Epithelial cell of esophagus (primary cell): ENCODE measurements at places on chromosomes 6 and 20.

DNA sequence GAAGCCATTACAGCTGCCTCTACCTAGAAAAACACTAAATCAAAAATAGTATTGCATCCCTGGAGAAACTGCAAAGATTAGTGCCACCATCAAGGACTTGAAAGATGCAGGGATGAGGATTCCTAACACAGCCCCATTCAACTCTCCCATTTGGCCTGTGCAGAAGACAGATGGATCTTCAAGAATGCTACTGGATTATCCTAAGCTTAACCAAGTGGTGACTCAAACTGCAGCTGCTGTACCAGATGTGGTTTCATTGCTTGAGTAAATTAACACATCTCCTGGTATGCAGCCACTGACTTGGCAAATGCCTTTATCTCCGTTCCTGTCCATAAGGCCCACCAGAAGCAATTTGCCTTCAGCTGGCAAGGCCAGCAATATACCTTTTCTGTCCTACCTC lies 117.4 kb downstream of the TBC1D32 start:
- peak; percentile 6 for DNase-seq

- no peak for DNase-seq
These were observed 542 bp upstream of the AFG1L start for GRCh38 chr6:108294297-108294726.

DNA sequence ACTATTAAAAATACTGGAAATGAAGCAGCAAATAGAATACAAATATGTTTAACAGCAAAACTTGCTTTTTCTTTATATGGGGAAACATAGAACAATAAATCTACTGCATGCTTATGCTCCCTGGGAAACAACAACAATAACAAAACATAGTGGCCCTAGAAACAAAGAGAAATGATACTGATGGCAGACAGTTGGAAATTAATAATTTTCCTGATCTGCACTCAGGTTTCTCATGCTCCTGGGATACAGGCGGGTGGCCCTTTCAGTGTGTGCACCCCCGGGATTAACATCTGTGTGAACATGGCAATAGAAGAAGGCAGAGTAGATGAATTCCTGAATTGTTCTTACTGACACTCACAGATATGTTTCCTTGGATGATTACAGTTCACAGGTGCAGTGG lies 209.2 kb upstream of the TBX18 start:
- DNase-seq = no peak

- DNase-seq = no peak
These were observed 18.9 kb downstream of the NEDD9 start for GRCh38 chr6:11213422-11214021.

- no peak for DNase-seq
These were observed 45.2 kb downstream of the PLAGL2 start for GRCh38 chr20:32162351-32162750.

- peak; percentile 13 for DNase-seq
These were observed 407.6 kb upstream of the MANEA start for GRCh38 chr6:95169775-95170174.

DNA sequence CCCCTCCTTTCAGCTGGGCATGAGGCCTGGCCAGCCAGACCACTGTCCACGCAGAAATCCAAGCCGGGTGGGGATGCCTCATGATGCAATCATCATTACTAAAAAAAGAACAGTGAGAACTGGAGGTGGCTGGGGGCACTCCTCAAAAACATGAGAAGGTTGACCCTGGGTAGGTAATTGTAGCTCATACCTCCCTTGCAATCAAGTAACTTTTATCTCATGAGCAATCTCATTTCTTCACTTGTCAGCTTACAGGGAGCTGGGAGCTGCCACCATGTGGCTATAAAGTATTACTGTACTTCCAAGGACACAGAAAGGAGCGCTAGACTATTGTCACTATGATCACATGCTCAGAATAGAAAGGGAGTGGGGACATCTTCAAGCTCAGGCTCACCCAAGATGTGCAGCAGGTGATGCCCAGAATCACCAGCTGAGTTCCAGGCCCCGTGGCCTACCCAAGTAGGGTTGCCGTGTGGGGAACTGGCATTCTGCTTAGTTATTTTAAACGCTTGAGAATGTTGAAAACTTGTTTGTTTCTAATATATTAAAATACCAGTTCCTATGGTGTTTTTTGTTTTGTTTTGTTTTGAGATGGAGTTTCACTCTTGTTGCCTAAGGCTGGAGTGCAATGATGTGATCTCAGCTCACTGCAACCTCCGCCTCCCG lies 3.0 kb upstream of the CDH26 start:
- peak; percentile 47 for DNase-seq

DNA sequence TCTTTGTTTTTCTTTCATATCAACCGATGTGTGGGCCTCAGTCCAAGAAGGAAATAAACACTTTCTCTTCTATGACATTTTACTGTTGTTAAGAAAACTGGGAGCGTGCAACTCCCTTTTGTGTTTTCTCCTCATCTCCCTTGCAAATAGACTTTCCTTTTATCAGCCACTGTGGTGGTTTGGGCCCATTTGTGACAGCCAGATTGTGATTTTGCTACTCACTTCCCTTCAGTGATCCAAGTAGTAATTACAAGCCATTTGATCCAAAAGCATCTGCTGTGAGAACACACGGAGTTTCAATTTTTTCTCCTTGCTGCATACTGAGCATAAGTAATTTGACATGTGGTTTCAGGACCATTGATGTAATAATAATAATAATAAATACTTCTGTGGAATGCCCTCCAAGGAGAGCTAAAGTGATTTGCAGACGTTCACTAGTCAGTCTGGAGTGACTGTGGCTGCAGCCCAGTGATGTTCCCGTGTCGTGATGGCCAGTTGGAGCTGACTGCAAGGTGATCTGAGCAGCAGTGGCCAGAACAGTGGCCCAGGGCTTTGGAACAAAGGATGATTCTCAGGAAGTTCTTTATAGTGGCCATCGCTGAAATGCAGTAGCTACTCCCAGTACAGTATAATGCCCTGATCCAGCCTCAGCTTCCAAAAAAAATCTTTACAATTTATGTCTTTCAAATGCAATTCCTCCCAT lies 91.9 kb upstream of the CLDN20 start:
- no peak for DNase-seq

GRCh38 chr6:49457771-49458170 lies 5.3 kb downstream of the MMUT start:
- no peak for DNase-seq

GRCh38 chr6:130132286-130132701 lies 90.5 kb downstream of the SAMD3 start:
- no peak for DNase-seq

DNA sequence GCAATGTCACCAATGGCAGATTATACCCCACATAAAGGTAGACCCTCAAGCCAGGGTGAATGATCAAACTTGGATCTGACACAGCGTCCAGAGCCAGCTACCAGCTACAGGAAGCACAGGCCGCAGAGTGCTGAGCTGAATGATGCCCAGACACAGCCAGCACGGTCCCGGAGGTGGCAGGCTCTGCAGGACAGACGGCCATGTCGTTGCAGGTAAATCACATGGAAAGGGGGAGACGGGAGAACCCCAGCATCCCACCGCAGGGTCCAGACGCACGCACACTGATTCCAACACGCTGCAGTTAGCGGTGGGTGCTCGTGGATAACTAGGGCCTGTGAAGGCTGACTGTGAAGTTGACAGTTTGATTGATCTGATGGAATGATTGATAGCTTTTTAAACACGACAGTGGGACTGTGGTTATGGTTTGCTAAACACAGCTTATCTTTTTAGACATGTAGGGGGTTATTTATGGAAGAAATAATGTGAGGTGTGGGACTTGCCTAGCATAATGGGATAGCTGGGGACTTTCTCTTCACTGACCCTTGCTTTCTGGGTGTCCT lies 228.5 kb downstream of the ERMARD start:
- no peak for DNase-seq

- no peak for DNase-seq
These were observed 172.6 kb upstream of the LAMA2 start for GRCh38 chr6:128710315-128710714.

DNA sequence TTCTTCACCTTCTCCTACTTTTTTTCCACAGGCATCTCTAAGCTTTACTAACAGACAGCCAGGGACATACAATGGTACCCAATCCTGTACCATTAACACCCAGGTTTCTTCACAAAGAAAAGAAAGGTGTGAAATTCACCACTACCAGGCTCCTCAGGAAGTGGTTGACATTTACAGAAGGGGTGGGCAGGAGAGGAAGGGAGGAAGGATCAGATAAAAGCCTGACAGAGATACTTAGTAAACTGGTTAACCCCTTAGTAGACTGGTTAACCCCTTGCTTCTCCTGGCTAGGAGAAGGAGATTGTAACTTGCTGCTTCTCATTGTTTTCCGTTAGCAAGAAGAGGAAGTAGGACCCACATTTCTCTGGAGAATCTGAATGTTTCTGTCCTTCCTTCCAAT lies 7.2 kb downstream of the SAMD3 start:
- no peak for DNase-seq

DNA sequence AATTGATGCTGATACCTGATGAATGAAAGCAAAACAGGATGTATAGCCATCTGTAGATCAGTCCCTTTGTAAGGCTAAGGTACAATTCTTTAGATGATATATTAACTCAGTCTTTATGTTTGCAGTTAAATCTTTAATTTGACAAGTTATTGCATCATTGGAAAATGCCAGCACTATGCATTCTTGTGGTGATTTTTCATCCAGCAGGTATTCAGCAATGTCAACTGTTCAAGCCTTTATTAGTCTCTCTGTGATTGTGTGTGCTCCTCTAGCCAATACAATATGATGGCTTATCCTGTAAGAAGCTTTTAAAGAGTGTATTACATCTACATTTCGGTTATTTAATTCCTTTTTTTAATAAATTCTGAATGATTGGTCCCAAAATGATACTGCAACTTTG lies 34.3 kb downstream of the HLA-DMB start:
- DNase-seq = peak; percentile 42

- peak; percentile 40 for DNase-seq
These were observed 19.7 kb downstream of the GMDS start for GRCh38 chr6:2225422-2226392.

GRCh38 chr6:44166591-44167184 lies 8.1 kb downstream of the CAPN11 start:
- DNase-seq = no peak

GRCh38 chr6:111973118-111973761 lies 80.7 kb upstream of the CCN6 start:
- peak; percentile 92 for DNase-seq

DNA sequence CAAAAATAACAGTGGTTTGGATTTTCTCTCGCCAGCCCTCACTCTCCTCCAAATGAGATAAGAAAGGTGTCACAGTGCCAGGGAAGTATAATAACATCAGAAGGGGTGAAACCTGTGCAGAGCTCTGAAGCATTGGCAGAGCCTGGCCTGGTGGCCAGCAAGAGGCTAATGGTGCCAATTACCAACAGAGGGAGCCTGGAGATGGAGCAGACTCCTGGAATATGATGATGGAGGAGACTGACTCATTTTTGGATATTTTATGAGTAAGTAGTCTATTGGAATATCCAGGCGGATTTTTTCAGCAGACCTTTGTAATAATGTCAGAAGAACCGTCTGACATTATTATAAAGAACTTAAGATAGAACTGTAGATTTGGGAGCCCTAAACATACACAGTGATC lies 442.6 kb upstream of the MARCKS start:
- DNase-seq = peak; percentile 83

DNA sequence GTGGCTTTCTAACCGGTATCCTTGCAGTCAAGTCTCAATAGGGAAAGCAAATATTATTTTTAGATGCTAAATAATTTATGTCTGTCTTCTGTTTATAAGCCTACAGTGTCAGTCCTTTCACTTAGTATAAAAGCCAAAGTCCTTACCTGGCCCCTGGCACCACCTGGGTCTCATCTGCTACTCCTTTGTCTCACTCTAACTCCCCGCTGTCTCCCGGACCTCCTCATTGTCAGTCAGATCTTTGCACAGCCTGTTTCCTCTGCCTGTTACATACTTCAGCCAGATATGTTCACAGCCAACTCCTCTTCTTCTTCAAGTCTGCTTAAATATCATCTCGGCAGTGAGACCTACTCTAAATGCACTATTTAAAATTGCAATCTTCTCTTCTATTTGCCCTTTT lies 84.2 kb downstream of the THEMIS start:
- no peak for DNase-seq

DNA sequence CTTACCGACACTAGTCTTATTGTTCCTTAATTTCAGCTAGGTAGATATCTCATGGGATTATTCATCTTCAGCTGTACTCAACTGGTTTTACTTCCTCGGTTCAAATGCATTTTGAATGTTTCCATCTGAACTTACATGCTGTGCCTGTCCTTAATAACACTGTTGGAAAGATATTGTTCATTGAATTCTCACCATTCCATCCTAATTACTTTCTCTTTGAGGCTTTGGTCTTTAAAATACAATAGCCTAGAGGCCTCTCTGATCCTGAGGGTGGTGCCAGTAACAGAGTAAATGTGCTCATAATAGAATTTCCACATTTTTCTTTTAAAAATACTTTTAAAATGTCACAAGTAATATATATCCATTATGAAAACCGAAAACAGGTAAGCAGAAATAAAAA lies 54.0 kb downstream of the IL20RA start:
- no peak for DNase-seq

DNA sequence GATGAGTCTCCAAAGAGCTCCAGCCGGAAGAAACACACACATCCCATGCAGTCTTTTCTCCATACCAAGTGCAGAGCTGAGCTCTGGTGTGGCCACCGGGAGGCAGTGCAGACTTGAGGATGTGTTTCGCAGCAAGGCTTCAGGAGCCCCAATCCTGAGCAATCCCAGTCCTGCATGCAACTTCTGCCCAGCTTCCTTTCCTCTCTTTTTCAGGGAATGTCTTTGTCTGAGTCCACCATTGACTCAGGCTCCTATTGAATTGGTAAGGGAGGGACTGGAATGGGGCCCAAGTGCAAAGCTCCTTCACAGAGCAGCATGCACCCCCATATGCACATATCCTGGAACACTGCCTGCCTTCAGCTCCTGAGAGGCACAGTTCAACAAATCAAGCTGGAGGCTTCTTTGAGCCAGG lies 50.5 kb upstream of the ASIP start:
- peak; percentile 86 for DNase-seq

- DNase-seq = peak; percentile 23
These were observed 6.5 kb upstream of the USP45 start for GRCh38 chr6:99521633-99522151.

DNA sequence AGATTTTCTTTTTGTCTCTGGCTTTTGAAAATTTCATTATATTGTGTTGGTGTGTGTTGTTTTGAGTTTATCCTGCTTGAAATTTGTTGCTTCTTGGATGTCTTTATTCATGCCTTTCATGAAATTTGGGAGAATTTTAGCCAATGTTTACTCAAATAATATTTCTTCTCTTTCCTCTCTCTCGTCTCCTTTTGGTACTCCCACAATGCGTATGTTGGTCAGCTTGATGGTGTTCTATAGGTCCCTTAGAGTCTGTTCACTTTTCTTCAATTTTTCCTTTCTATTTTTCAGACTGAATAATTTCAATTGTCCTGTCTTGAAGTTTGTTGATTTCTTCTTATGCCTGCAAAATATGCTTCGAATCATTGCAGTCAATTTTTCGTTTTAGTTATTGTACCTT lies 39.6 kb downstream of the SCP2D1 start:
- no peak for DNase-seq

DNA sequence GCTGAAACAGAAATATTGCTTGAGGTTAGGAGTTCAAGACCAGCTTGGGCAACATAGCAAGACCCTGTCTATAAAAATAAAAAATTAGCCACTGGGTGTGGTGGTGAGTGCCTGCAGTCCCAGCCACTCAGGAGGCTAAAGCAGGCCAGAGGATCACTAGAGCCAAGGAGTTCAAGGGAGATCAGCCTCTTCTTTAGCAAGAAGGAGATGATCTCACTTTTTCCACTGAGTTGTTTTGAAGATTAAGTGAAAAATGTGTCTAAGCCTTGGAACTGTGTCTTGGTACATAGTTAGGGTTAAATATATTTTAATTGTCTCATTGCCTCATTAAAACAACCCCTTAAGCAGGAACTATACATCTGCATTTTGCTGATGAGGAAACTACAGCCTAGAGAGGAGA lies 279.0 kb upstream of the ZFP64 start:
- DNase-seq = no peak

GRCh38 chr20:49712118-49712517 lies 1.6 kb downstream of the B4GALT5 start:
- DNase-seq = no peak
